Activated naive CD4-positive, alpha-beta T cell treated with anti-CD3 and anti-CD28 coated beads, Interleukin-2, amount 50 U/mL, for 16 hours (primary cell): ENCODE measurements at places on chromosomes 5 and 9.

GRCh38 chr5:161246749-161247148 is 299.8 kb downstream of the GABRB2 start:
- no peak for DNase-seq

- no peak for DNase-seq
Measured at GRCh38 chr9:83219154-83219923, 156.4 kb upstream of the RASEF start.

- no peak for DNase-seq
Measured at GRCh38 chr5:122263352-122264030, 48.5 kb upstream of the SNCAIP start.

GRCh38 chr5:127961006-127961762 is 122.4 kb upstream of the SLC12A2 start:
- DNase-seq: no peak

GRCh38 chr9:123357743-123358059 is 1.7 kb downstream of the CRB2 start:
- DNase-seq: no peak
